ENCODE measurements at places on chromosomes 12 and 14.

DNA sequence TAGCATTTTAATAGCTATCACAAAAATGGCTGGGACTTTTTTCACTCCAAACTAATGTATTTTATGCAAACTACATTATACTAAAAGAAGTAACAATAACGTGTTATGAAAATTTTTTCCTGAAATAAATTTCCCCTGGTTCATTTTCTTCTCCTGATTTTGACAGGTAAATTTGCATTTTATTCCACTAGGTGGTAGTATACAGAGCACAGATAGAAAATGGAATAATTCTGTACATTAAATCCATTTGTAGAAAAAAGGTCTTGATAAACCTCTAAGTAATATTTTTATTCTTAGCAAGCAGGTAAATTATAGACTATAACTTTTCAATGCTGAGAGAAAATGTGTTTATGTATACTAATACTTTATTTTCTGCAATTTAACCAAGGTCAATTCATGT is 96.5 kb downstream of the BCAT1 start:
- no peak for DNase-seq

DNA sequence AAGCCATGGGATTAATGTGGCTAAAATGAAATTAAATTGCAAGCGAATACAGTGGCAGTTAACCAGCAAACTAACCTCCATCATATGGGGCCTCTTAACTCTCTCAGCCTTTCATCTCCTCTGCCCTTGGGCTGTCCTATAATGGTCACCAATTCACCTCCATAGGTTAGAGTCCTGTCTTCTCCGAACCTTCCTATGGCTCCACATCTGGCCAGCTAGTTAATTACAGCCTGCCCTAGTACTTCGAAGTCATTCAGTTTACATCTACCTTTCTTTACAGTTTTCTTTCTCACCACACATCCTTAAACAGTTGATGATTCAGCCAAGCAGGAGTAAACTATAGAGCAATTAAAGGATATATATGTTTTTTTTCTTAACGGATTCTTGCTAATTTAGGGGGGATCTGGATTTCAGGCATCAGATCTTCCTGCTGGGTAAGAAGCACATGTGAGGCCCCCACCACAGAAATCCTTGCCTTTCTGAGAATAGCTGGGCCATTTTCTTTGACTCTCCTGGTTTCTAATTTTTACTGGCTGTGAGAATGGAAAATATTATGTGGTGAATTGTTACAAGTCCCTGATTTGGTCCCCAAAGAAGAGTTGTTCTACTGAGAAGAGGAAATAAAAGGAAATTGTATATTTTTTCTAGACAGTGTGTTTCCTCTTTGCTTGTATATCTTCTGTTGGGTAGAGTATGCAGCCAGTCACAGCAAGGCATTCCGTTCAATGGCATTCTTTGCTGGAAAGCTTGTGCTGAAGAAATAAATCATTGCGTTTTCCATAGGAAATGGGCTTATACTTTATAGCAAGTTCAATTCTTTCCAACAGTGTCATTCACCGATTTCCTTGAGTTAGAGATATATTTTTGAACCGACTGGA is 16.7 kb downstream of the HMGA2 start:
- DNase-seq = no peak

GRCh38 chr12:34526946-34527345 is 504.6 kb downstream of the ALG10 start:
- DNase-seq = no peak

- DNase-seq = peak; percentile 1
Observed at GRCh38 chr12:88876857-88877256, 296.6 kb upstream of the KITLG start.

GRCh38 chr14:59150990-59151389 is 37.5 kb upstream of the DAAM1 start:
- DNase-seq = no peak

DNA sequence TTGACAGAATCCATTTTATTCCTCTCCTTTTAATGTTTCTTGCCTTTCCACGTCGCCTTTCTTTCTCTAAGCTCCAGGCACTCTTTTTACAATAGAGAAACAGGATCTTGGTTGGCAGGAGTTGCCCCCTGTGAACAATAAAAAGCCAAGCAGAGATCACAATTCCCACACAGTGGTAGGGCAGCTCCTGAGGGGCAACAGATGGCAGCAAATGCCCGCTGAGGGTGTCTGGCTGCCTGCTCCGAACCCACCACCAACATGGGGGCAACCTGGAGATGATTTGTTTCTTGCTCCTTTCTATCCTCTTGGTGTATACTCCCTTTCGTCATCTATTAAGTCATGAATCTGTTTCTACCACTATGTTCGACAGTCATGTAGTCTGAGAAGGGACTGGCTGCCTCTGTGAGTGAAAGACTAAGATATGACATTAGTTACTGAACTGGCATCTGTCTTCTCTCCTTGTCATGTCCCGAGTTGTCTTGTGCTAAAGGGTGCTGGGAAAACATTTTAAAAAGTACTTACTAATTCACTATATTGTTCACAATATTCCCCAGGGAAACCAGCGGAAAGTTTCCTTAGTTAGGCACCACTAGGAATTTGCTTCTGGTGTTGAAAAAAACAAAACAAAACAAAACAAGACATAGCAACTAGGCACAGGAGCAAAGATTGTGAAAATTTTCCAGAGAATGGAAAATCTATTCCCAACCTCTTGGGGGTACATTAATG is 170.1 kb downstream of the STXBP6 start:
- DNase-seq = no peak

GRCh38 chr14:68824517-68825347 is 31.9 kb upstream of the ZFP36L1 start:
- DNase-seq = peak; percentile 70

DNA sequence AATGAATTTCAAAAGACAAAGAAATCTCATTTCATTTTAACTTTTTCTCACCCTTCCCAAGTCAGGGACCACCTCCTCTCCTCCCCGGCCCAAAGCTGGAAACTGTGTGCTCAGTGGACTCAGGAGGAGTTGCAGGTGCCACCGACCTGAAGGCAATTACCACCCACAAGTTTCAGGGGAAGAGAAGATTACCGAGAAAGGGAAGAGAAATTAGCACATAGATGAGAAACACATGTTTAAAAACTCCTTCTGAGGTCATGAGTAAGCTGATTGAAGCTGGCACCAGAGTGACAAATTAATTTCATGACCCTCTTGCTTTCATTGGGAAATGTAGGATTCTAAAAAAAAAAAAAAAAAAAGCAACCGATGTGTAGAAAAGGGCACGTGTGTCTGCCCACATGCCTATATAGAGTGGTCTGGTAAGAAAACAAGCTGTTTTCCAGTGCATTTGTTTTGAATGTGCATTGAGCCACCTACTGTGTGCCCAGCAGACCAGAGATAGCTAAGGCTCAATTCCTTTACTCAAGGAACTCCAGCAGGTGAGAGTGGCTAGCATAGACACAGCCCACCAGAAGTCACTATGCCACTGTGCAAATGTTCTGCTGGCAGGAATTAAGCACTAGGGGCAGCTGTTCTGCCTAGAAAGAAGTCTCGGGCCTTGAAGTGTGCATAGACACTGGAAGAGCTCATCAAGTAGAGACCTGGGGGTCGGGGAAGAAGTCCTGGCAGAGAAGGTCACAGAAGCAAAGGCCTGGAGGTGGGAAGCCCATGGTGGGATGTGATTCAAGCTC is 30.5 kb downstream of the DPF3 start:
- DNase-seq = no peak

DNA sequence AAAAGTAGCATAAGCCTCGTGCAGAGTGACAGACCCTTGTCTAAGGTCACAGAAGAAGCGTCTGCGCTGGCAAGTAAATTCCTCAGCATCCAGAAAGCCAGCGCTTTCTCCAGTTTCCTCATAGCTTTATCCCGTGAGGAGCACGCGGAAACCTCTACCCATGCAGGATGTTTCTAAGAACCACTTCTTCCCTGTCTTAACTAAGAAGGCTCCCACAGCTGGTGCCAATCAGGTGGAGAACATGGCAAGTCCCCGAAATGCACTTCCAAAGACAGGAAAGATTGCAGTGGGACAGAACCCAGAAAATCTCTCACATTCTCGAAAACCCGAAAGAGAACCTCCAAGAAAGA is 968 bp upstream of the ARID4A start:
- DNase-seq = no peak

GRCh38 chr12:101925935-101926334 is 48.6 kb downstream of the DRAM1 start:
- DNase-seq = no peak

GRCh38 chr12:18071336-18071735 is 18.7 kb downstream of the RERGL start:
- DNase-seq = no peak

DNA sequence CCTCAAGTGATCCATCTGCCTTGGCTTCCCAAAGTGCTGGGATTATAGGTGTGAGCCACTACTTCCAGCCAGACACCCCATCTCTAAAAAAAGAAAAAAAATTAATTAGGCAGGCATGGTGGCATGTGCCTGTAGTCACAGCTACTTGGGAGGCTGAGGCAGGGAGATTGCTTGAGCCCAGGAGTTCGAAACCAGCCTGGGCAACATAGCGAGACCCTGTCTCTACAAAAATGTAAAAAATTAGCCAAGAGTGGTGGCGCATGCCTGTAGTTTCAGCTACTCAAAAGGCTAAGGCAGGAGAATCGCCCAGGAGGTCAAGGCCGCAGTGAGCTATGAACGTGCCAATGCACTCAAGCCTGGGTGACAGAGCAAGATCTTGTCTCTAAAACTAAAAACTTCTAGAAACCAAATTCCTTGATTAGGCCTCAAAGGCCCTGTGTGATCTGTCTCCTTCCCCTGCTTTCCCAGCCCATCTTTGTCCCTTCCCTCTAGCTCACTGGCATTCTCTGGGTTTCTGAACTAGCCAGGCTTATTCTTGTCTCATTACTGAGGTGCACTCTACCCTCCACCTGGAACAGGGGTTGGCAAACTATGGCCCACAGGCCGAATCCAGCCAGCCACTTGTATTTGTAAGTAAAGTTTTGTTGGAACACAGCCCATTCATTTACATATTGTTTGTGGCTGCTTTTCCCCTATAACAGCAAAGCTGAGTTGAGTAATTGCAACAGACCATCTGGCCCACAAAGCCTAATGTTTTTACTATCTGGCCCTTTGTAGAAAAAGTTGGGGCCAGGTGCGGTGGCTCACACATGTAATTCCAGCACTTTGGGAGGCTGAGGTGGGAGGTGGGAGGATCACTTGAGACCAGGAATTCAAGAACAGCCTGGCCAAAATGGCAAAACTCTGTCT is 17.2 kb upstream of the TPCN1 start:
- no peak for DNase-seq

GRCh38 chr12:15928870-15929571 is 17.9 kb downstream of the DERA start:
- no peak for DNase-seq

All from A172 (cell line).